Thymus (tissue), 14 donors: ENCODE measurements at places on chromosomes 7 and 10. TPM values are rescaled to one million over a fixed set of nuclear protein-coding genes. Genes with fewer than 3 reads are reported as not detected.

GRCh38 chr10:86721232-86721631, 35.2 kb upstream of the BMPR1A start:
- DNase-seq, result no peak

The AP3M1 gene
- 31.0 TPM for total RNA-seq

The ZNF365 gene
- 0.19 TPM for total RNA-seq

DNA sequence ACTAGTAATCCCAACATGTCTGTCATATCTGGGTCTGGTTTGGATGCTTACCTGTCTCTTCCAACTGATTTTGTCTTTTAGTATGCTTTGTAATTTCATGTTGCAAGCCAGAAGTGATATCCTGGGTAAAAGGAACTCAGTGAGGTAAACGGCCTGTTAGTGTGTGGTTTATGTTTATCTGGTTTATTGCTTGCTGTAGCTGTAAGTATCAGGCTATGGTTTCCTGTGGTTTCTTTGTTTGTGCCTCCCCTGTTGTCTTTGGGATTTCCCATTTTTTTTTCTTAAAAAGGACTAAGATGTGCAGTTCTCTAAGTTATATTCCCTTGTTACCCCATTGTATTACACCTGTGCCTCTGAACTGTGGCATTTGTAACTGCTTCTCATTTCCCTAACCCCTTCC, 323.5 kb upstream of the POM121L12 start:
- no peak for DNase-seq

GRCh38 chr7:128170461-128170860, 70.6 kb upstream of the LEP start:
- no peak for DNase-seq

DNA sequence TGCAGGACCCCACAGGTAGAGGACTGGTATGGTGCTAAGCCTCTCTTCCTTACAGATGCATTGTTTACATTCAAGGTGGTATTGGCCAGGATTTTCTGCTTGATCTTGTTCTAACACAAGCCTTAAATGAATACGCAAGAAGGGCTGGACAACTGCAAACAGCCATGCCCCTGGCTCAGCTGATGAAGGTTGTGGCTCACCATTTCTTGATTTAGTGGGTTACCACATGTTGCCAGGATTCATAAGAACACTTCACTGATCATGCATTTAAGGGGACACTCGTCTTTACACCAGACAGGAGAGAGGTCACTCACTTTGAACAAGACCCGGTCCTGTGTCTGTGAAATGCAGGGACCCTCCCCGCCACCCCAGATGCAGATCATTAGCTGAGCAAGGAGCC, 82.2 kb downstream of the CHN2 start:
- DNase-seq, result no peak

GRCh38 chr10:26454891-26455290, 16.8 kb downstream of the APBB1IP start:
- no peak for DNase-seq

GRCh38 chr7:55250313-55250712, 114.8 kb upstream of the LANCL2 start:
- no peak for DNase-seq

The VSTM4 gene
- 3.4 TPM for total RNA-seq

- DNase-seq, result no peak
These were observed 23.8 kb downstream of the C10orf105 start for GRCh38 chr10:71695502-71696476.

The ASB4 gene
- 0.38 TPM for total RNA-seq

GRCh38 chr10:429696-430095, 259.8 kb downstream of the DIP2C start:
- no peak for DNase-seq

The ALOX5 gene
- 6.7 TPM for total RNA-seq

DNA sequence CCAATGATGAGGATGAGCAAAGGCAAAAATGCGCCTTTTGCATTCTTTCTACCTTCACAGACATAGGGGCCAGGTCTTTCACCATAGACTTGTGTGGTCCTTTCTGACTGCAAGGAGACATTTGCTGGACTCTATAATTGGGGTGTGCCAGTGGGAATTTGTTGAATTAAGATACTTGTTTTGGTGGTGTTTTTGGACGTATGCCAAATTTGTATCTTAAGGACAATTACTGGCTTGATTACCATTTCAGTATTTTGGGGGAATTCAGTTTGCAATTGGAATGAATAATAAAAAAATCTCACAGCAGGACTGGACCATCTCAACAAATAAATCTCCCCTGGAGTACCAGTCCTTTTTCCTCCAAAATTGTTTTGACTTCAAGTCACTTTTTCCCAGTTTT, 47.9 kb downstream of the SND1 start:
- DNase-seq, result no peak

DNA sequence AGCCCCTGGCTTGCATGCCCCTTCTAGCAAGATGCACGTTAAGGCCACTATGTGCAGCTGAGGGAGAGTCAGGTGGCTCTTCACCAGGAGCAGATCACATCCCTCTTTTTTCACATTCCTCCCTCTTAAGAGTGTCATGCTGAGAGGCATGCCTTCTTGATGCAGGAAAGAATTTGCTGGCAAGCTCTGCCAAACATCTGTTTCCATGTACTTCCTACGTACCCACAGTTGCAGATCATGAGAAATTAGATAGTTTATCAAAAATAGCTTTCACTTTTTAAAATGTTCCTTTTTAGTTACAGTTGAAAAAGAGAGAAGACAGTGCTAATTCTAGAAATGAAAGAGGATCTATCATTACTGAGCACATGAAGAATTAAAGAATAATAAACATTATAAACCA, 79.7 kb upstream of the ZNF722 start:
- DNase-seq, result no peak

DNA sequence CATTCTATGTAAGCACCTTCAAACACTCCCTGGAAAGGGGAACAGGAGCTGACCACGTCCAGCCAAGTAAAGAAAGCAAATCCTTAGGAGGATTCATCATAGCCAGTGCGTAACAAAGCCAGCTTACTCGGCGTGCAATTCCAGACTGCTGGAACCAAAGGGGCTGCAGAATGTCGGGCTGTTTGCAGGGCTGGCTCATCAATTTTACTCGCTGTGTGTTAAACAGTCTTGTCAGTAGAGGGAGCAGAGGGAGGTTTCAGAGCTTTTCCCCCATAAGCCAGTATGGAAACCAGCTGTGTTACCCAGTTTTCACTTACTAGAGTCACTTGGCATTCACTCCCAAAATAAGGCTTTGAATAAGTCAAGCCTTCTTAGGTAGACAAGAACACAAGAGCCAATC, 127.1 kb downstream of the KMT2E start:
- no peak for DNase-seq

- DNase-seq, result no peak
These were observed 37.0 kb downstream of the NRAP start for GRCh38 chr10:113626809-113627355.

The SLC26A4 gene
- total RNA-seq, result 0.14 TPM

The TAS2R3 gene
- 0.52 TPM for total RNA-seq

The NRAP gene
- 0.05 TPM for total RNA-seq

- DNase-seq, result no peak
These were observed 134.7 kb upstream of the RHOBTB1 start for GRCh38 chr10:61078542-61079275.
